NAMALWA (cell line): ENCODE measurements at places on chromosomes 7 and 10.

- peak; percentile 14 for DNase-seq
Measured at GRCh38 chr10:89348481-89348880, 20.7 kb downstream of the IFIT3 start.

- DNase-seq, result no peak
Measured at GRCh38 chr7:50342616-50343114, 38.1 kb downstream of the IKZF1 start.

- DNase-seq, result peak; percentile 87
Measured at GRCh38 chr7:100563809-100564400, 9.8 kb downstream of the SAP25 start.

- no peak for DNase-seq
Measured at GRCh38 chr7:159142199-159142598, 2.5 kb downstream of the VIPR2 start.

- DNase-seq, result no peak
Measured at GRCh38 chr10:119341459-119342301, 134.3 kb downstream of the GRK5 start.

GRCh38 chr10:69451784-69452251 is 553 bp downstream of the TSPAN15 start:
- DNase-seq, result no peak

GRCh38 chr10:124966008-124966407 is 24.1 kb downstream of the ZRANB1 start:
- no peak for DNase-seq

- no peak for DNase-seq
Measured at GRCh38 chr7:15947754-15948153, 261.3 kb upstream of the MEOX2 start.

DNA sequence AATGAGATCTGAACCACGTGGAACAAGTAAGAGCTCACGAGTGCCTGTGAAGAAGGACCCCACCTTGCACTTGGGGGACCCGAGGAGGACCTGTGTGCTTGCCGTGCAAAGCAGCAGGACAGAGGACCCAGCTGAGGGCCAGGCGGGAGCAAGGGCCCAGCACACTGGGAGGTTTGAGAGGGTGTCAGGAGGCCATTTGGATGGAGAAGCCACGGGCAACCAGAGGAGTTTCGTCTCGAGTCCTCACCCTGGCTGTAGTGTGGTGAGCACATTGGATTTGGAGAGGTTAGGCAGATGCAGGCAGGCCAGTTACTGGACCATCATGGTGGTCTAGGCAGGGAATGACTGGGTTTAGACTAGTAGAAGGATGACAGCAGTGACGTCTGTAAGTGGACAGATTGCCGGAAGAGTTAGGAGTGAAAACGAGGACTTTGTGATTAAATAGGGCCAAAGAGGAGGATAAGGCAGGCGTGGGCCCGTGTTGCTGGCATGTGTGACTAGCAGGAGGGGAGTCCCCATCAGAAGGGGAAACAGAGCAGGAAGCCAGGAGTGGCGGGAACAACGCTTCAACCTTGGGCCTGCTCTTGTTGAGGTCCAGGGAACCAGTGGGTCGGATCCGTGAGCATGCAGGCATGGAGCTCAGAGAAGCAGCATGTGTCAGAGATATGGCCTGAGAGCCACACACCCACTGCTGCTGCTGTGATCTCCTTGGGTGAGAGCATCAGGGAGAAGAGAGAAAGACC is 208.2 kb downstream of the MGMT start:
- DNase-seq, result no peak

GRCh38 chr7:99551334-99551733 is 580 bp downstream of the FAM200A start:
- no peak for DNase-seq

DNA sequence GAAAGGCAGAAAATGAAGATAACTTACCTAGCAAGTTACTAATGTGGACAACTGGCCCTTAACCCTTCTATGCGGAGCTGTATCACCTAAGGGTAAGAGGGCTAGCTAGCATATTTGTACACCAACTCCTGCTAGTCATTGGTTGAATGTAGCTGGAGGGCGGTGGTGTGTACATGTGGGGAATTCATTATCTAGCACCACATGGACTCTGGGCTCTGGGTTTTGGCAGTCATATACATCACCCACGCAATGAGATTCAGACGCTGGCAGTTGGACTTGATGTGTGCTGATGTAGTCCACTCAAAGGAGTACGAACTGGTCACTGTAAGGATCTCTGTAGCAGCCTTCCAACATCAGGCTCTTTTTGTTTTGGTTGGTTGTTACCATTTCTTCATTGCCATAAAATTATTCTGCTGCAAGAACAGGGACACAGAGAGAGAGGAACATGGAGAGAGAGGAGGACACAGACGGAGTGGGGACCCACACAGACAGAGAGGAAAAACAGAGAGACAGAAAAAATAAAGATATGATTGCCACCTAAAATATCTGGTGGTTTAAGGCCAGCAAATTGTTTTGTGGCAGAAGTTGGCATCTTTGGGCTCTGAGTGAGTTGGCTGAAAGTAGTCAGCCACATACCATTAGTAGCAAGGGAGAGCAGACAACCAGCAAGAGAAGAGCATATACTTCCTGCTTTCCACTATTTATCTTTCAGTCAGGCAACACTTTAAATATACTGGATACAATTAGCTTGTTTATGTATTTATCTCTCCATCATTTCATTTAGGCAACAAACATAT is 76.7 kb upstream of the MTPN start:
- no peak for DNase-seq

GRCh38 chr10:101564490-101564991 is 23.5 kb downstream of the POLL start:
- no peak for DNase-seq

DNA sequence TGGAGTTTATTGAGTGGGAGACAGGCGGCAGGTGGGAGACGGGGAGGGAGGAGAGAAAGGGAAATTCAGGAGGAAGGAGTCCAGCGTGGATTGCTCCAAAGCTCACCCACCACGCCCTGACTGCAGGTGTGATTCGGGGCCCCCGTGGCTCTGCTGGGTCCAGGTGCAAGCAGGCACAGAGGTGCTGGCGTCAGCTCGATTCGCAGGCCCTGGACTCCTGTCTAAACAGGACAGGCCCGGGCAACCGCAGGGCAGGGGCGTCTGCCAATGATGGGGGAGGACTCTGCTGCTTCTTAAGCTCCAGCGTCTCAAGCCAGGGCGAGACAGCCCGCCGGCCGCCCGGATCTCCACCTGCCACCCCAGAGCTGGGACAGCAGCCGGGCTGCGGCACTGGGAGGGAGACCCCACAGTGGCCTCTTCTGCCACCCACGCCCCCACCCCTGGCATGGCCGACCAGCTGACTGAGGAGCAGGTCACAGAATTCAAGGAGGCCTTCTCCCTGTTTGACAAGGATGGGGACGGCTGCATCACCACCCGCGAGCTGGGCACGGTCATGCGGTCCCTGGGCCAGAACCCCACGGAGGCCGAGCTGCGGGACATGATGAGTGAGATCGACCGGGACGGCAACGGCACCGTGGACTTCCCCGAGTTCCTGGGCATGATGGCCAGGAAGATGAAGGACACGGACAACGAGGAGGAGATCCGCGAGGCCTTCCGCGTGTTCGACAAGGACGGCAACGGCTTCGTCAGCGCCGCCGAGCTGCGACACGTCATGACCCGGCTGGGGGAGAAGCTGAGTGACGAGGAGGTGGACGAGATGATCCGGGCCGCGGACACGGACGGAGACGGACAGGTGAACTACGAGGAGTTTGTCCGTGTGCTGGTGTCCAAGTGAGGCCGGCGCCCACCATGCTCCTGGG is at the start of gene CALML3:
Gene CALML3, plus strand, starts transcription at position 321 of the 920 bp plus-strand sequence. Its CDS starts 125 bp downstream, at position 446.
- DNase-seq, result no peak

DNA sequence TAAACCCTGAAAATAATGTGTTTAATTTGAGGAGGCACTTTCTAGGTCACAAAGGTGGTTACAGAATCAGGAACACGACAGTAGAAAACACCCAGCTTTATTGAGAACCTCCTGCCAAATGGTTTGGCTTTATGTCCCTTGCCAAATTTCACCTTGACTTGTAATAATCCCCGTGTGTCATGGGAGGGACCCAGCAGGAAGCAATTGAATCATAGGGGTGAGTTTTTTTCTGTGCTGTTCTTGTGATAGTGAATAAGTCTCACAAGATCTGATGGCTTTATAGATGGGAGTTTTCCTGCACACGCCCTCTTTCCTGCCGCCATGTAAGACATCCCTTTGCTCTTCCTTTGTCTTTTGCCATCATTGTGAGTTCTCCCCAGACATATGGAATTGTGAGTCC is 193.8 kb upstream of the KLF6 start:
- DNase-seq, result no peak

- peak; percentile 65 for DNase-seq
Measured at GRCh38 chr7:11831736-11832495, at the start of gene THSD7A. Gene THSD7A (minus strand): TSS chr7:11832198. CDS start chr7:11831946, 252 bp downstream.

GRCh38 chr10:96370584-96371157 is 11.9 kb upstream of the OPALIN start:
- peak; percentile 80 for DNase-seq

DNA sequence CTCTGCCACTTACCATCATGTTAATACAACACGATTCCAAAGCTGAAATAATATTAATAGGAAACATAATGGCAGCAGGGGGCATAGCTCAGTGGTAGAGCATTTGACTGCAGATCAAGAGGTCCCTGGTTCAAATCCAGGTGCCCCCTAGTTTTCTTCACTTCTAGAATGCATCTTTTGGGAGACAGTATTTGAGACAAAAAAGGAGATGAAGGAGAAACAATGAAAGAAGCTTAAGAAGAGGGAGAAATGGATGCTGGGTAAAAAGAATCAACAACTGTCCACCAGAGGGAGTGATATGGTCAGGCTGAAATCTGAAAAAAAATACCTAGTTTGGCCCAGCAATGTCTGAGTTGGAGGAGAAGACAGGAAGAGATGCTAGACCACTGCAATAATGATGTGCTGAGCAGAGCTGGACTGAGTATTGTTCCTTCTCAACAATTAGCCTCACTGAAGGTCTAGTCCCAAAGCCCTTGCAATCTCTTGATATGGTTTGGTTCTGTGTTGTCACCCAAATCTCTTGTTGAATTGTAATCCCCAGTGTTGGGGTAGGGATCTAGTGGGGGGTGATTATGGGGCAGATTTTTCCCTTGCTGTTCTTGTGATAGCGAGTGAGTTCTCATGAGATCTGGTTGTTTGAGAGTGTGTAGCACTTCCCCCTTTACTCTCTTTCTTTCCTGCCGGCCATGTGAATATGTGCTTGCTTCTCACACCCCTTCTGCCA is 48.3 kb downstream of the ZNF783 start:
- DNase-seq, result peak; percentile 87

DNA sequence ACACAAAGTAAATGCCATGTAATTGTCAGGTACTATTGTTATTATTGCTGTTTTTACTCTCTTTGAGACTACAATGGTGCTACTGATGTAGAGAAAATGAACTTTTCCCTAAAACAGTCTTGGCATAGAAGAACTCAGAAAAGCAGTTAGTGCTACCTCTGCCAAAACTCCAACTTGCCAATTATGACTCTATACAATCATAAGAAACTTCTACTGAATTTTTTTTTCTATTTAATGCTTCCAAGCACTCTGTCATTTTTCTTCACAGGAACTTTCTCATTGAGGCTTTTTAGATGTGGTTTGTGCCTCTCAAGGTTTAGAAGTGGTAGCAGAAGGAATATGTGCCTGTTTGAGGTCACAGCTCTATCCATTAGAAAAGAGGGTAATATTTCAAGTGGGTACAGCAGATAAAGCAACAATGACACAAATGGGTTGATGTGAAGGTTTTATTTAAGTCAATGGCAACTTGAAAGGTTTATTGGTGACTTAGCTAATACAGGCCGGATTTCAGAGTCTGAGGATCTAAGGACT is 64.0 kb upstream of the FERD3L start:
- DNase-seq, result no peak

DNA sequence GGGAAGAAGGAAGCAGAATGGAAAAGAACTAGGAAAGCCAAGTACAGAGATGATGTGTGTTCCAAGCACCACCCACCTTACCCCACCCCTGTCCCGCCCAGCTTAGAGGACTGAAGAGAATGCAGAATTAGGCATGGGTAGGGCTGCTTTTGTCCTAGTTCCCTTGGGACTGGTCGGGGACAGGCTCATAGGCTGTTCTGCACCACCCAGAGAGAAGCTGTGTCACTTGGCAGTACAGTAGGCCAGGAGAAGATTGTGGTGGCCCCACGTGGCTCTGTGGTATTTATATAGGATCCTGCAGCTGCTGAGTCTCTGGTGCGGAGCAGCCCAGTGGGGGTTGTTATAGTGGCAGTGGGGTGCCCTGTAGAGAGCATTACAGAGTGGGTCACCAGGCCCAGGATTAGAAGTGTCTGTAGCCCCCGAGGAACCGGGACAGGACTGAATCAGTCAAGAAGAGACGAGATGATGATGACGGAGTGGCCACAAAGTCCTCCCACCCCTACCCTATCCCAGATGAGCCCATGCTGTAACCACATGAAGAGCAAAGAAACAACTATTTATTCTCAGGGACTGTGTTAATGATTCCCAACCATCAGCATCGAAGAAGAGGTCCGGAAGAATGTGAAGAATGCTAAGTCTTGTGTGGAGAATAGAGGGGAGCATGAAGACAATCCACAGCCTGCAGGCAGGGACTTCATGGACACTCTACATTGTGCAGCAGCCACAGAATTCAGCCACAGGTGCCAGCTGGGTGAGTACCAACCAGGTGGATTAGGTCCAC is 88.9 kb downstream of the C1GALT1 start:
- peak; percentile 60 for DNase-seq

DNA sequence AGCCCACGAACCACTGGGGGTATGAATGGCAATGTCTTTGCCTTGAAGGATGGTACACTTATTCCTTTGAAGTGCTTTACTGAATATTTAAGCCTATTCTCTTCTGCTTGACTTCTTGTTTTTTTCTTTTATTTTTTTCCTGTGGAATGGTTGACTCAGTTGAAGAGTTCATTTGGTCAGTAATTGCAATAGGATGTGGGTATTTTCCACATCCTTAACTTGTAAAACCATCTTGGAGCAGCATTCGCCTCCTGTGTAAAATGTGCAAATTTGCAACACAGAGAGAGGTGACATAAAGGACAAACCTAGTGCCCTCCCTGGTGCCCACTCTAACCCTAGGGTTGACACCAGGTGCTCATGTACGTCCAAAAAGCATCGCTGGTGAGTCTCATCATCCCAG is 347.0 kb downstream of the GATA3 start:
- DNase-seq, result no peak

DNA sequence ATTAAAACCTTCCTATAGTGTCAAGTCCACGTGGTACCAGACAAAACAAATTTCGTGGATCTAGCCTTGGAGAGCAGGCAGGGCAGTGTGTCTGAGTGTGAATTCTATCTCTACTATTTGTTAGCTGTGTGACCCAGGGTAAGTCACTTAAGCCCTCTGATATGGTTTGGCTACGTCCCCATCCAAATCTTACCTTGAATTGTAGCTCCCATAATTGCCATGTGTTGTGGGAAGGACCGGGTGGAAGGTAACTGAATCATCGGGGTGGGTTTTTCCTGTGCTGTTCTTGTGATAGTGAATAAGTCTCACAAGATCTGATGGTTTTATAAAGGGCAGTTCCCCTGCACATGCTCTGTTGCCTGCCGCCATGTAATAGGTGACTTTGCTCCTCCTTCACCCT is 2.8 kb upstream of the NPFFR1 start:
- no peak for DNase-seq
